ENCODE measurements at places on chromosomes 12 and 14.

DNA sequence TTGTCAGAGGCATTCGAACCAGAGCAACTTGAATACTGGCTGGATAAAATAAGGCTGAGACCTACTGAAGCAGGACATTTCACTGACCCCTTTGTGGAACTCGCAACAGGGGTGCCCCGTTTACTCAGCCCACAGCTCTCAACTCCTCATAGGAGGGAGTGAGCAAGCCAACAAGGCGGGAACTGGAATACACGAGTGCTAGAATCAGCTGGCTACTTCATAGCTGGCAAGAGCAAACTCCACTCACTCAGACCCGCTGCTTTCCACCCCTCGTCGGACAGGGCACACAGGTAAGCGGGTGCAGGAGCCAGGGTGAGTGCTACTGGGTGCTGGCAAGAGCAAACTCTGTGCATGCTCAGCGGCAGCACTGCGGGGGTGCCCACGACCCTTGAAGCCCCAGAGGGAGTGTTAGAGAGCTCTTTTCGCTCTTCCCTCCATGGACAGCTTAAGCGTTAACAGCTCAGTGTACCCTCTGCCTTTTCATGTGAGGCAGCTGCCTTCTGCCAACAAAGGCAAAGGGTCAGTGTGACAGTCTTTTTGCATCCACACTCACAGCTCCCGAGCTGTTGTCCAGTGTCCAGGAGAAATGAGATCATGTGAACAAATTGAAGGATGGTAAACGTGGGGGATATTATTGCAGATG, 15.7 kb downstream of the CAPZA3 start:
- no peak for DNase-seq

GRCh38 chr12:116087962-116088361, 189.5 kb downstream of the MED13L start:
- DNase-seq = no peak

DNA sequence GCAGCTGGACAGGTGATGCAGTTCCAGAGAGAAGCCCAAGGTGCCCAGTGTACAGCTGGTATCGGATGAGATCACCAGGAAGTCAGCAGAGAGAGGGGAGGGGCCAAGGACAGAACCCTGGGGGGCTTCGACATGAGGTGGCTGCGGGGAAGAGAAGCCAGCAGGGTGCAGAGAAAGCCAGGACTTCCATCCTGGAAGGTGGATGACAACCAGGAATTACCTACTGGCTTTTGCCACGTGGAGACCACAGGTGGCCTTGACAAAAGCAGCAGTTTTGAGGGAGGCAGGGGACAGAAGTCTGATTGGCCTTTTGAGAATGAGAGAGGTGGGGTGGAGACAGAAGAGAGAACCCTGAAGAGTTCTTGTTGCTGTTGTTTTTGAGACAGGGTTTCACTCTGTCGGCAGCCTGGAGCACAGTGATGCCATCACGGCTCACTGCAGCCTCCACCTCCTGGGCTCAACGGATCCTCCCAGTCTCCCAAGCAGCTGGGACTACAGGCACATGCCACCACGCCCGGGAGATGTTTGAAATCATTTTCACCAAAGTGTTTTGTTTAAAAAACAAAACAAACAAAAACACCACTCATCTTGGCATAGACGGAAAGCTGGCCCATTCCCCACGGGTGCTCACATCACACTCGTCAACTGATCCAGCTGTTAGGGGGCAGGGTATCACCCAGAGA, 35.2 kb downstream of the CDC42BPB start:
- DNase-seq = no peak

- no peak for DNase-seq
Measured at GRCh38 chr12:18747895-18748294, 10.0 kb downstream of the CAPZA3 start.

DNA sequence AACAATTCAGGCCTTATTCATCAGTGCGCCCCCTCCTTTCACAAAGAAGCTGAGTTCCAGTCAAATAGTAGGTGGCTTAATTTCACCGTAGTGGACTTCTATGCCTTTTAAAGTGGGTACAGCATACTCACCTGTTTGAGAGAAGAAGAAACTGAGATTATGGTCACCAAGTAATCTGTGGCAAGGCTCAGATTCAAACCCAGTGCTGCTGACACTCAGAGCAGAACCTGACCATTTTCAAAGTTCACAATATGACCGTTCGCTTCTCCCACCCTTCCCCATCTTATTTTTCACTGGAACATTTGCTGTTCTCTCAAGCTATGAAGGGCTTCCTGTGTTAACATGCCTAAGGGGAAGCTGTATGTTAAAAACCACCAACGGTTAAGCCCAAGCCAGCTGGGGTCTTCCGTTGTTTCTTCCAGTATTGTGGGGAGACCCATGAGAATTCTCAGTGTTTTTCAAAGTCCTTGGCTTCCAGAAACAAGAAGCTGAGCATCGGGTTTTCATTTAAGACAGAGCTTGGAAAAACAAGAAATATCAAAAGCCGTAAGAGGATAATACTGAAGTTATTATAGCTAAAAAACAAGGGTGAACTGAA, 6.1 kb upstream of the PSMA6 start:
- no peak for DNase-seq

GRCh38 chr14:100104006-100104352, 38.8 kb downstream of the EVL start:
- no peak for DNase-seq

GRCh38 chr12:57838594-57839302, 7.8 kb downstream of the CTDSP2 start:
- DNase-seq = no peak

Data from DMS 273 treated with DMSO at 0.1 percent for 48 hours (cell line).